ENCODE measurements at places on chromosomes 13 and 19.

DNA sequence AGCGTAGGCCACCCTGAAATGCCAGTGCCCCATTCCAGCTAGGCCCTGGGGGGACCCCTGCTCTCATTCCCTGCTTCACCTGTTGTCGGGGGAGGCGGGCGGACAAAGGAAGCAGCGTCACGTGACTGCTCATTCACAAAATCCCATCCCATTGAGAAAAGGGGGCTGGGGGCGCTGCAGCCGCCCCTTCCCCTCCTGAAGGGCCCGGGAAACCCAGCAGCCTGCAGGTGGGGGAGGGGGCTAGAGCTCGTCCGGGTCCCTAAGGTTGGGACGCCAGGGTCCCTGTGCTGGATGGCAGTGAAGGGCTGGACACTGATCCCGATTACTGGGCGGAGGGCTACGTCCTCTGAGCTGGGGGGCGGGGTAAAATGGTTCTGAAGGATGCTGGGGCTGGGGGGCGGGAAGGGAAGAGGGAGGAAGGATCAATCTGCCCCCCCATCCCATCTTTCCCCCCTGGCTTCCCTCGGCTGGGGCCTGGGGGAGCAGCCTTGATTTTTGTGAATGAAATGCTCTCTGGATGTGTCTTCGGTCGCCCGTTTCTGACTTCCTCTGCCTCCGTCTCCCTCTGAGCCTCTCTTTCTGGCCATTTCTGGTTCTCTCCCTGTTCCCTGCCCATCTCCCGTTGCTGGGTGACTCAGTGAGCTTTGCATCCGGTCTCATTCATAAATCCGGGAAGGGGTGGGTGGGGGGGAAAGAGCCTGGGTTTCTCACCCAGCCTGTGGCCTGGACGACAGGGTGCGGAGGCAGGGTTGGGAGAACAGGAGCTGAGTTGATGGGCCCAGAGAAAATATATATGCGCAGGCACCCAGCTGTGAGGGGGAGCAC is 816 bp downstream of the SPRED3 start:
- no peak for DNase-seq

DNA sequence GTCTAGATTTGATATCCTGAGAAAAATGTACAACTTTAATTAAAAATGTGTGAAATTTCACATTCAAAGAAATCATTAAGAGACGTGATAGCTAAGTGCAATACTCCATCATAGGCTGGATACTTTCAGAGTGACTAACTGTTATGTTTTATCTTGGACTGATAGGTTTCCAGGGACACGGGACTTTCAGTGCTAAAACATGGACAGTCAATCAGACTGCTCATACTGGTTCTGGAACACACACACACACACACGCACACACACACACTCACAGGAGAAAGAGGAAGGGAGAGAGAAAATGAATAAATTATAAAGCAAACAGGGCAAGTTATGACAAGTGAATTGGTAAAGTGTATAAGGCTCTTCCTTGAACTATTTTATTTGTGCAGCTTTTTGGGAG is 955.9 kb downstream of the SLITRK5 start:
- DNase-seq = no peak

DNA sequence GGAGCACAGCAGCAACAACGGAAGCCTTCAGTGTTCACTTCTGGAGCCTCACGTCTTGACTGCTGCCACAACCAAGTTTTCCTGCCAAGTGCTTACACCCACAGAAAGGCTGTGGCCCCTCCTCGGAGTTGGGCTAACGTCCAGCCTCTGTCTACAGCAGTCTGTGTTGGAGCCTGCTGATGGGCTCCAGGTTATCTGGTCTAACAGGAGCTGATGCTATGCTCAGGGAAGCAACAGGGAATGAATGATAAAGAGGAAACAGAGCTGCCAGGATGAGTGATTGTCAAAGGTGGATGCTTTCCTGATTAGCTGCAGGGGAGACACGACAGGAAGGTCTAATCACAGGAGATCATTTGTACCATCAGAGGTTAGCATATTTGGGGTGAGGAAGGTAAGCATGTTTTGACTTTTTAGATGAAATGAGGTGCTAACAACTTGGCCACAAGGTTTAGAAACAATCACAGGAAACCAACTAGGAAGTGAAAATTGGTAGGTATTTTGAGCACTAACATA is 53.8 kb upstream of the RCBTB2 start:
- peak; percentile 62 for DNase-seq

DNA sequence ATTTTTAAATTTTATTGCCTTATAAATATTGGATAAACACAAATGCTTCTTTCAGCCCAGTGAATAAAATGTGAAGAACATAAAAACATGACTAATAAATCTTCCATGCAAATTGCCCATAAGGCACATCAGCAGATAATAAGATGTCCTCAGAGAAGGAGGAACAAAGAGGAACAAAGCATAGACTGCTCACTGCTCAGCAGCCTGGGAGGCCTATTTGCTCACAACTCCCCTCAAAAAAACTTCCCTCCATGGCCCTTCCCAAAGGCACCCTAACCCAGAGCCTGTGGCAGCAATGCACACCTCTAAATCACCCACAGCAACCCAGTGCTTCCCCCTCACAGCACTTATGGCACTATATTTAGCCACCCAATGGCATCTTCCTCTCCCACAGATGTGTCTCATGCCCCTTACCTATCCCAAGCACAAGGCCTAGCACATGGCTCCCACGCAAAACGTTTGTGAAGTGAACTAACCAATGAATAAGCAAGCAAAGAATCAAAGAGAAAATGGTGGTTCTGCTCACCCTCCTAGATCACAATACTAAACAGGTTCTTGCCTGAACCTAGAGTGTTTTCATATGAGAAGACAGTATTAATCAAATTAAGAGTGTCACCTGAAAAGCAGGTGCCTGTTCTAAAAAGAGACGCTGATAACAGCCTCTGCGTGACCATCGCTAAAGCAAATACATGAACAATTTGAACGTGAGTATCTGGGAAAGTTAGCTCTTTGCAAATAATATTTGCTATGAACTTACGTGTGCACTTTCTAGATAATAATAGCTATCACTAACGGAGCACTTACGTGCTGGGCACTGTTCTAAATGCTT is 96.9 kb downstream of the TBC1D4 start:
- peak; percentile 42 for DNase-seq

- no peak for DNase-seq
Observed at GRCh38 chr19:47145639-47146486, 15.2 kb downstream of the SAE1 start.

GRCh38 chr19:43332058-43332922 is 21.2 kb upstream of the CD177 start:
- DNase-seq = no peak

DNA sequence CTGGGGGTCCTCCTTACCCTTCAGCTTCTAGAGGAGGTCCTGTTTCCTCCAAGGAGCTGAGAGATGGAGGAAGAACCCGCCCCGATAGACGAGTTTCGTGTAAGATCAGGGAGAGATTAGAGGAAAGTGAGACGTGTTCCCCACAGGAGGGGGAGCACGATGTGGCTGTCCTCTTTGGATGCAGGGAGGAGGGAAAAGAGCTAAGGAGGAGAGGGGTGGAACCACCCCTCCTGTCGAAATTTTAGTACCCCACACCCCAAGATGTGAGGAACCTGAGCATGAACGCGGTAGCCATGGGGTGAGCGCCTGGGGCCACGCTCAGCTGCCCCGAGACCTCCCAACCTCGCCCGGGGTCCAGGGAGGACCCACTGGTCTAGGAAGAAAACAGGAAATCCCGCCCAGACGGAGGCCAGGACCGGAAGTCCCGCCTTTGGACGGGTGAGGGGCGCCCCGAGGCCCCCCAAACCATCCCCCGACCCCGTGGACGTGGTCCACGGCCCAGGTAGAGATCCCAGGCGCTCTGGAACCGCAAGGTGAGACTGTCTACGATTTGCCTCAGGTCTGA is 1.2 kb downstream of the AKT1S1 start:
- peak; percentile 81 for DNase-seq

DNA sequence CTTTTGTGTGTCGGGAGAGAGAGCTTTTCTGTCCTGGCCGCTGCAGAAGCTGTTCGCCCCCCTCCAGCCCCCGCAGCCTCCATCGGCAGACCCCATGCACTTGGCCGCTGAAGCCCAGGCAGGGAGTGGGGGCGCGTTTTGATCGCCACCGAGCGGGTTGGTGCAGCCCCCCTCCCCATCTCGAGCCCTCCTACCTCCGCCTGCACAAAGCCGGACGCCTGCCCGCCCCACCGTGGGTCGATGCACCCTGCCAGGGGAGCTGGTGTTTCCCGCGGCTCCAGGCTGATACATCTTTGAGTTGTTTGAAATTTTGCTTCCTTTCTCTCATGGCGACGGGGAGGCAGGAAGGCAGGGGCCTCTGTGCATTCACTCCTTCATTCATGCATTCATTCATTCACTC is 16.4 kb upstream of the ONECUT3 start:
- no peak for DNase-seq

DNA sequence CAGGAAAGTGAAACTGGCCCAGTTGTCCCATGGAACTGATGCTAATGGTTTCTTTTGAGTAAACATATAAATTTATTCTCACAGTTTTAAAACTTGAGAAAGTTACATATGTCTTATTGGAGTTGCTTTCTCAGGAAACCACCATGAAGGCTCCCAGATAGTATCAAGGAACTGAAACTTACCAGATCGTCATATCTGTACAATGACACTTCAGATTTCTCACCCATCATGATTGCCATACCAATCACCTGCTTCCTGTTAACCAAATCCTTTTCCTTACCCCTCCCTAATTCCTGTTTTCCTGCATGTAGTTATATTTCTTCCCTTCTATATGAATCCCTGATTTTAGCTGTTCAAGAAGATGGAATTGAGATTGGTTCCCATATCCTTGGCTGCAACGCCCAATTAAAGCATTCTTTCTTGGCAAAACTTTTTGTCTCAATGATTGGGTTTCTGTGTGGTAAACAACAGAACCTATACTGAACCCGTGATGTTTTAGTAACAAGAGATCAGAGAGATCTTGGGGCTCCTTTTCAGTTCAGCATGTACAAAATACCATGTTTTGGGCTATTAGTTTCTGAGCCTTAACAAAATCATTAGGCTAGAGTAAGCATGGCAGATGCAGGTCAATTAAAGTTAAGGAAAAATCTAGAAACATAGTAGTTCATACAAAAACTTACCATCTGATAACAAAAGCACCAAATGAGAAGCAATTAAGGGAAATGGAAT is 781.3 kb upstream of the MIR17HG start:
- peak; percentile 8 for DNase-seq

DNA sequence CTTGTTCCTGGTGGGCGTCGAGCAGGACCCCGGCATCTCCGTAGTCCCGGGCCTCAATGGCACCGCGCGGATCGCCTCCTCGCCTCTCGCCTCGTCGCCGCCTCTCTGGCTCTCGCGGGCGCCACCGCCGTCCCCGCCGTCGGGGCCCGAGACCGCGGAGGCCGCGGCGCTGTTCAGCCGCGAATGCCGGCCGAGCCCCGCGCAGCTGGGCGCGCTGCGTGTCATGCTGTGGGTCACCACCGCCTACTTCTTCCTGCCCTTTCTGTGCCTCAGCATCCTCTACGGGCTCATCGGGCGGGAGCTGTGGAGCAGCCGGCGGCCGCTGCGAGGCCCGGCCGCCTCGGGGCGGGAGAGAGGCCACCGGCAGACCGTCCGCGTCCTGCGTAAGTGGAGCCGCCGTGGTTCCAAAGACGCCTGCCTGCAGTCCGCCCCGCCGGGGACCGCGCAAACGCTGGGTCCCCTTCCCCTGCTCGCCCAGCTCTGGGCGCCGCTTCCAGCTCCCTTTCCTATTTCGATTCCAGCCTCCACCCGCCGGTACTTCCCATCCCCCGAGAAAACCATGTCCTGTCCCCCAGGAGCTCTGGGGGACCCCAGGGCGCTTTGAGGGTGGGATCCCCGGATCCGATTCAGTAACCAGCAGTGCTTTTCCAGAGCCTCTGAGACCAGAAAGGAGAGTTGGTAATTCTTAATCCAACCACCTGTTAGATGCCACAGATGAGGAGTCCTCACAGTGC is 885 bp downstream of the MLNR start:
- DNase-seq = peak; percentile 32

- no peak for DNase-seq
Observed at GRCh38 chr13:47092202-47092601, 195.3 kb upstream of the HTR2A start.

GRCh38 chr13:73653688-73654087 is 480.5 kb downstream of the KLF12 start:
- DNase-seq = no peak

DNA sequence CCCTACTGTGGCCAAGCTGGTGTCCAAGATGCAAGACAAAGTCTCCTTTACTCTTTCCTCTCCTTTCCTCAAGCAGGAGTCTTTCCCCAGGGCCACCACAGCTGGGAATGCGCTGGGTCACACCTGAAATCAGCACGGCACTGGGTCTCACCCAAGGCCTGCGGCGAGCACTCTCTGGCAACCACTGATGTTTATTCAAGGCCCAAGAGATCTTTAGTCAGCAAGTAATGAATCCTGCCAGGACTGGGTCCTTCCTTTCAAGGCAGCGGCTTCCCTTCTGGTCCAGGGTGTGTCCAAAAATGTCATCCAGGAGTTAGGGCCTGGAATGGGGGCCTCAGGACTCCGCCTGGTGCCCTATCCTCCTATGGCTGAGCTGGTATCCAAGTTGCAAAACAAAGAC is 24.1 kb downstream of the BLOC1S3 start:
- no peak for DNase-seq

DNA sequence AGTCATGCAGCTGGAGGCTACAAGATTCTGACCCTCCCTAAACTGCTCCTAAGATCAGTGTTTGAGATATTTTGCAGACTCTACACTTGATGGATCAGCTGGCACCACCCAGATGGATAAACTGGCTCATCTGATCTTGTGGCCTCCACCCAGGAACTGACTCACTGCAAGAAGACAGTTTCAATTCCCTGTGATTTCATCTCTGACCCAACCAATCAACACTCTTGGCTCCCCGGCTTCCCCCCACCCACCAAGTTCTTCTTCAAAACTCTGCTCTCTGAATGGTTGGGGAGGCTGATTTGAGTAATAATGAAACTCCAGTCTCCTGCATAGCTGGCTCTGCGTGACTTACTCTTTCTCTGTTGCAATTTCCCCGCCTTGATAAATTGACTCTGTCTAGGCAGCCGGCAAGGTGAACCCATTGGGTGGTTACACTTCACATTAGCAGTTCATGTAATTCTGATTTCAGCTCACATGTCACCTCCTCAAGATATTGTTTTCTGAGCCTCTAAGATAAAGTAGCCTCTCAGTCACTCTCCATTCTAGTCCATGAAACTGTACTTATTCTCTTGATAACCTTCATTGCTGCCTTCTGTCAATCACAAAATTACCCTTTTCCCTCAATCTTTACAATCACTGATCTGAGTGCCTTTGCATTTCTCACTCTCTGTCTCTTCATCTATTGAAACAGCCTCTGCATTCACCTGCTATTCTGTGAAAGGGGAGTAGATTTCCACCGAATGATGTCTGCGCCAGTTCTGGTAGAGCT is 9.9 kb upstream of the FPR3 start:
- peak; percentile 15 for DNase-seq

GRCh38 chr19:45804140-45804958 is 10.8 kb downstream of the RSPH6A start:
- no peak for DNase-seq

Measured in hematopoietic multipotent progenitor cell treated with erythropoietin and hydrocortisone succinate and interleukin-3 and kit ligand, for 4 days (in vitro differentiated cells).